ENCODE measurements at places on chromosomes 1 and 21.
A peak's percentile ranks its signal among the peaks of the same experiment; 100 is the strongest.

DNA sequence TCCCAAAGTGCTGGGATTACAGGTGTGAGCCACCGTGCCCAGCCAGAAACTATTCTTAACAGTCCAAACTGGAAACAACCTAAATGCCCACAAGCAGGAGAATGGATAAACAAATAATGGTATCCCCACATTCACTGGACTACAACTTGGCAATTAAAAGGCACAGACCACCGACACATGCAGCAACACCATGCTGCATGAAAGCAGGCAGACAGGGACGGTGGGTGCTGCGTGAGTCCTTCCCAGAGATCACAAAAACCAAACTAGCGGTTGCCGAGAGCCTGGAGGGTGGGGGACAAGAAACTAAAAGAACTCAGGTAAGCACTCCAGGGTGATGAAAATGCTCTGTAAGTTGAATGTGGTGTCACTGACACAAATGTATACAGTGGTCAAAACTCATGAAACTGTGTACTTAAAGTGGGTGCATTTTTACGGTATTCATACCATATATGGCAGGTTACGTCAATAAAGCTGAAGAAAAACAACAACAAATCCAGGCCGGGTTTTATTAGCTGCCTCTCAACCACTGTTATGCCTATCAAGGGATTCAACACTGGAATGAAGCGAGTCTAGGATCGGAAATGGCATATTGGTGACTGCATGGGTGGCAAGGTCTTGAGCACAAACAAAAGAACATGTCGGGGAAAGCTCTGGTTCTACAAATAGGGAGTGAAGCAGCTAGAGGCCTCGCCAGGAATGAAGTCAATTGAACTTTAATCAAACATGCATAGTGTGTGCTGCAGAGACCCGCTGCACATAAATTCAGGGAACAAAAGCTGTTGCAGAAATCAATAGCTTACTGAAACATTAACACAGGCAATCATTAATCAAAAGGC, 52.4 kb downstream of the SLC45A1 start:
- DNase-seq, result peak; percentile 75

DNA sequence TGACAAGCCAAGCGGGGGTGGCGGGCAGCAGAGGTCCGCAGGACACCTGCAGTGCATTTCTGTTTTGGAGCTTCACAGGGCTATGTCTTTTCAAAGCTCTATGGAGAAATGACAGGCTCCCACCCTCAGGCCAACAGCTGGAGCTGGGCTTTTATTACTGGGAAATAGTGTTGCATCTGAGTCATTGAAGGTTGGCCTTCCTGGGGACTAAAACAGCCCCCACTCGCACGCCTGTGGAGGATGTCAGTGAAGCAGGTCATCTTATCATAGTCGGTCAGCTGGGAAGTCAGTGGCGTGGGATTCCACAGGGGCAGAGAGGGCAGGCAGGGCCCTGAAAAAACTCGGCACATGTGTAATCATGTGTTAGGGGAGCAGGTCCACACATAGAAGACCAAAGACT, 55.3 kb downstream of the NTPCR start:
- DNase-seq, result no peak

DNA sequence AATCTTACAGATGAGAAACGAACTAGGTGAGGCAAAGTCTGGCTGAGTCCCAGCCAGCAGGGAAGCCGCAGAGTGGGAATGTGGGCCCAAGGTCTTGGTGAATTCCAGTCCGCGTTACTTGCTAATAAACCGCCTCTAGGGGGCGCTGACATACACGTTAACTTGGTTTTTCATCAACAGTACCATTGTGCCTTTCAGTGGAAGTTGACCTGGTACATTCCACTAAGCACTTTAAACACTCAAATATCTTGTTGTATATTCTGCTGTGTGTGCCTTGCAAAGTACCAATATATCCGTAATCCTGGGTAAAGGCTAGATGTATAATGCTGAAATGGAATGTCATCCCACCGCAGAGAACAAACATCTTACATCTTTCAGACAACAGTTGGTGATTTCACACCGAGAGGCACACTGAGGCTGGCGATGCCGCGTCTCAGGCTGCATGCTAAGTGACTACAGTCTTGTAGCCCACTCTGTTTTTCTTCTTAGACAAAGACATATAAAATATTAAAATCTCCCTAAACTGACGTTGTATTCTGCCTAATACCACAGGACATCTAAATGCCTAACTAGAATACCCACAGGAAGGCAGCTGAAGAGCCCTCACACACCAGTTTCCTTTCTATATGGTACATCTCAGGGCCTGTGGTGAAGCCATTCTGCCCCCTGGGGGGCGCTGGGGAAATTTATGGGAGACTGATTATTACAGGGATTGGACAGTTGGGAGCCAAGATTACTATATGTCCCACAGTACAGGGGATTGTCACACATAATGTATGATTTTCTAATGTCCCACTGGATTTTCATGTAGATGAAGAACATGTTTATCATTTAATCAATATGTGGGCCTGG, 49.2 kb upstream of the C1orf198 start:
- DNase-seq, result peak; percentile 58

- no peak for DNase-seq
Observed at GRCh38 chr1:23896491-23896890, 16.7 kb downstream of the CNR2 start.

GRCh38 chr21:36188937-36189336, 32.3 kb downstream of the DOP1B start:
- no peak for DNase-seq

DNA sequence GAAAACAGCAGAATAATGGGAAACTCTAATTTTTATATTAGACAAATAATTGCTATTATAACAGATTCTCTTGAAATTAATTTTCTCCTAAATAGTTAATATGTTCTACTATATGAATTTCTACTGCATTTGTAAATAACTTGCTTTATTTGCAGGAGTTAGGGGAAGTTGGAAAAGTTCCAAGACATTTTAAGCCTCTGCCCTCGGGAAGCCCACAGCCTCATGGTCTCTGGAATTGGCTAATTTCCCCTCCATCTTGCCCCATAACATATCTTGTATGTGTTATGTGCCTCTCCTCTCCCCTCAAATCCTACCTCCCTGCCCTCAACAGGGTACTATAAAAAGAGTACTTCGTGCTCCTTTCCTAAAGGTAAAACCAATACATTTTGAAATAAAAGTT, 271.4 kb upstream of the NR5A2 start:
- DNase-seq, result no peak

- DNase-seq, result peak; percentile 46
Observed at GRCh38 chr1:204207136-204207616, 6.6 kb downstream of the GOLT1A start.

- peak; percentile 65 for DNase-seq
Observed at GRCh38 chr21:34593954-34594531, 20.9 kb downstream of the RCAN1 start.

DNA sequence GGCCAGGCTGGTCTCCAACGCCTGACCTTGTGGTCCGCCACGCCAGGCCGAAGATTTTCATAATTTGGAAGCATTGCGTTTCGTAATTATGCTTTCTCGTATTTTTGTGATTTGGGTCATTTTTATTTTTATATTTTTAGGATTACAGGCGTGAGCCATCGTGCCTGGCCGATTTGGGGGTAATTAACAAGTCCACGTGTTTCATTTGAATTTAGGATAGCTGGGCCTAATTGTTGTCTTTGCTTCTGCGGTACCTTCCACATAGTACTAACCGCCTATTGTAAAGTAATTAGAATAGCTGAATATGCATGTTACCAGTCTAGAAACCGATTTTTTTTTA, 1.0 kb downstream of the RCC1 start:
- DNase-seq, result no peak

- no peak for DNase-seq
Observed at GRCh38 chr1:161420763-161421455, 53.2 kb upstream of the CFAP126 start.

GRCh38 chr1:82586473-82586872, 785.7 kb downstream of the ADGRL2 start:
- no peak for DNase-seq

GRCh38 chr1:156129687-156130577, 15.4 kb downstream of the LMNA start:
- DNase-seq, result peak; percentile 79

- DNase-seq, result no peak
Observed at GRCh38 chr1:62062087-62062486, 132.6 kb upstream of the L1TD1 start.

- peak; percentile 26 for DNase-seq
Observed at GRCh38 chr1:247681288-247681897, 1.9 kb upstream of the OR13G1 start.

- no peak for DNase-seq
Observed at GRCh38 chr1:207695891-207696290, 51.0 kb downstream of the CR1L start.

GRCh38 chr1:2061065-2061778, 11.0 kb downstream of the PRKCZ start:
- no peak for DNase-seq

GRCh38 chr1:225750875-225751824, 26.5 kb upstream of the SRP9 start:
- no peak for DNase-seq

GRCh38 chr1:99707535-99708142, 58.8 kb downstream of the FRRS1 start:
- peak; percentile 84 for DNase-seq

GRCh38 chr1:27349784-27350662, 8.2 kb downstream of the SYTL1 start:
- DNase-seq, result peak; percentile 57

GRCh38 chr1:67682659-67683197, 2.3 kb upstream of the GADD45A start:
- DNase-seq, result no peak

- no peak for DNase-seq
Observed at GRCh38 chr1:100065969-100066227, 66.8 kb downstream of the SASS6 start.

Measured in NCI-H510A treated with DMSO at 0.1 percent for 48 hours (cell line).